ENCODE measurements at places on chromosomes 5 and 9.

DNA sequence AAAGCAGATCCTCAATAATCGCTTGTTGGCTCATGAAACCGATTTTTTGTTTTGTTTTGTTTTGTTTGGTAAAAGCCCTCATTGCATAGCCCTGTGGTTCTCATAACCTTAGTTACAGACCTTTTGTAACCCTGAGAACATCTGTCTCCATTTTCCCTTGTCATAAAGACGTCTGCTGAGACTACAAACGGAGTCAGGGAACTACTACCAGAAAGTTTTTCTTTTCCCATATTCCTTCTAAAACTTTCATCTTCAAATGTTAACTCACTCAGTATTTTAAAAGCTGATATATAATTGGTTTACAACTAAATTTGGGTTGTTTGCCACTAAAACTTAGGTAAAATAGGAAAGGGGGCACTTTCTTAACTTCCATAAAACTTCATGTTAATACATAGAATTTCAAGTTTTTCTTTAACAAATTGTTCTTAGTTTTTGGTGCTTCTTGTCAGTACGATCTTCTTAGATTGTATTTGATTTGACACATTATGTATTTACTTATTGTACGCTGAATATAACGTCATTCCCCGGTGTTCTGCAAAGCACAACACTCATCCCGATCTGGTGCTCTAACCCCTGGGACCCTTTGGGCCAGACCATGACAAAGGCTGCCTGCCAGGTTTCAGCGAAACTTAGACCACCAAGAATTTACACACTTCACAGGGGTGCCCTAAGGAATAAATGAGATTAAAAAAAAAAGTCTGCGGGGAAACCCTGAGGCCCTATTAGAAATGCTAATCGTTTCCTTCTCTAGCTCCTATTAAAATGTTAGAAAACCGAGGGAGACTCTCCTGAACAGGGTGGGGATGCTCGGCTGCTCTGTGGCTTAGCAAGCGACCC, 1.1 kb upstream of the ANP32B start:
- no peak for DNase-seq

- DNase-seq, result no peak
These were observed 37.8 kb downstream of the UHRF2 start for GRCh38 chr9:6450641-6451375.

DNA sequence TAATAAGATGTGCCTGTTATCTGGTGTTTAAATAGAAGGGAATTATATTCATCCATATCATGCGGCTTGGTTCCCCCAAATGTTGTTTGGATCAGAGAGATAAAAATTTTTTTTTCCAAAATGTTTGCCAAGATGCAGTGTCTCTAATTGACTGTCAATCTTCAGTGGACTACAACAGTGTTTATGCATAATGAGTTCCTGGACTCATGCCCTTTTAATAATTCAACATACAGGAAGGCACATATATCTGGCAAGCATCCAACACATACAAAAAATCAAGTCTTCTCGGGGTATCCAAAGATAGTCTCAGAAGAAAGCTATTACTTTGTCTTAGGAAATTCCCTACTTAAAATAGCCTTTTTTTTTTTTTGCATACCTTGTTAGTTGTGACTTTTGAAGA, 1534.7 kb downstream of the EFNA5 start:
- no peak for DNase-seq

GRCh38 chr5:58507715-58508114, 16.5 kb downstream of the GAPT start:
- no peak for DNase-seq

- no peak for DNase-seq
These were observed 1952.6 kb upstream of the WWC1 start for GRCh38 chr5:166338801-166339200.

DNA sequence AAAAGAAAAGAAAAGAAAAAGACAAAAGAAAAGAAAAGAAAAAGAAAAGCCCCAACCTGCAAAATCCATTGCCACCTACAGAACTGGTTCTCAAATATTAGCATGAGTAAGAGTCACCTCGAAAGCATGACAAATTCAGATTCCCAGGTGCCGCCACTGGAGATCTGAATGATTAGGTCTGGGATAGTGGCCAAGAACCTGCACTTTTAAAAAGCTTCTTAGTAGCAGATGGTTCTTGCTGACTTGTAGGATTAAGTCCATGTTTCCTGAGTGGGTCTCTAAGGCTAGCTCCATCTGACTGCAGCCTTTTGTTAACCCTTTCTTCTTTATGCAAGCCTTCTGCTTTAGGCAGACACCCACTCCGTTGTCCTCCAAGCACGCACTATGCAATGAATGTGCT, 178.5 kb upstream of the CDH18 start:
- DNase-seq, result no peak

DNA sequence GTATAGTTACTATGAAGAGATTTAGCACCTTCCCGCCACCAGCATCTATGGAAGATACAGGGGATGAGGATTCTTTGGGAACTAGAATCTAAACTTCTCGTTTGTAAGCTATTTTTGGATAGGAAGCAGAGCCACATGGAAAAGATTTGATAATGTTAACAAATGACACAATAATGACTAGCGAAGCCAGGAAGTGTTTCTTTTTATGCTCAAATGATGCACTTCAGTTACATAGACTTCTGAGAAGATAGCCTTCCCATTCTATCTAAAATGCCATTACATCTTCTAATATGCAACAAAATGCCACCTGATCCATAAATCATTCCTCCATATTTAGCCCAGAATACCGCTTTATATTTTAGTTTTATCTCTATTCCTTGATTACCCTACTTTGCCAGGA, 17.0 kb upstream of the TNC start:
- no peak for DNase-seq
